T47D (cell line): ENCODE measurements at places on chromosomes 13 and 19.

DNA sequence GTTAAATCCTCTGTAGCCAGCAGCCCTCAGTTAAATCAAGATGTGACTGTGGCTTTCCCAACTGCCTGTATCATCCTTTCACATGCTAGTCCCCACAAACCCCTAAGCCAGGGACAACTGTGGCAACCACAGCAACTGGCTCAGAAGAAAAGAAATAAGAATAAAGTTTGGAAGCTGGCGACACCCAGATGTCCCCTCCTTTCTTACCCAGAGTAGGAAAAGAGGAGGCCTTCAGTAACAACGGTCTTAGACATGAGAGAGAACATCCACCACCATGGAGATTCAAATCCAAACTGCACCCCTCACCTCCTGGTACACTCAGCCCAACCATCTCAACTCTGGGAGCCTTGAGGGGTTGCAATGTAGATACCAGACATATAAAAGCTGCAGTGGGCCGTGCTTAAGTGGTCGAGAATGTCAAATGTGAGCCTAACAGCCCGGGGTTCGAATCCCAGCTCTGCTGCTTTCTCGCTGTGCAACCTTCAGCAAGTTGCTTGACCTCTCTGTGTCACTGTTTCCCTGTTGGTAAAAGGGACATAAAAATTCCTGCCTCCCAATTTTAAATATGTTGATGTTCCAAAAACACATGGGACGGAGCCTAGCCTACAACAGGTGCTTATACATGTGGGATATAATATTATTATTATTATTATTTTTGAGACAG, 23.8 kb downstream of the ZNRF4 start:
- no peak for DNase-seq

DNA sequence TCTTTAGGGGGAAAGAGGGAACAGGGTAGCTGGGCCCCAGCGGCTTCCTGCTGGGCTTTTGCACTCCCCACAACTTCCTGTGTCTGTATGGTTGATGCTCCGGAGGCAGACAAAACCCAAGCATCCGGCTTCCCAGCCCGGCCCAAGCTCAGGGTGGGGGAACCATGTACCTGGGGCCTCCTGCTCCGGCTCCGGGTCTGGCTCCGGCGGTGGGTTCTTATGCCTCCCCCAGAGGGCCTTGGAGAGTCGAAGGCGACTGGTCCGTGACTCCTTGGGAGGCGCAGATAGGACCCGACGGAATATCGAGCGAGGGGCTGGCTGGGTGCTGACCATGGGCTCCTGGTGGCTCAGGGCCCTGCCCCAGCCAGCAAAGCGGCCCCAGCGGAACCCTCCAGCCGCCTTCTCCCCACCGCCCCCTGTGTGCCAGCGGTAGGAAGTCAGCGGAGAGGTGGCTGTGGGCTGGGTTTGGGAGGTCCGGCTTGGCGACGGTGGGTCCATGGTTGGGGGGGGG, 428 bp downstream of the RASAL3 start:
- DNase-seq, result no peak

DNA sequence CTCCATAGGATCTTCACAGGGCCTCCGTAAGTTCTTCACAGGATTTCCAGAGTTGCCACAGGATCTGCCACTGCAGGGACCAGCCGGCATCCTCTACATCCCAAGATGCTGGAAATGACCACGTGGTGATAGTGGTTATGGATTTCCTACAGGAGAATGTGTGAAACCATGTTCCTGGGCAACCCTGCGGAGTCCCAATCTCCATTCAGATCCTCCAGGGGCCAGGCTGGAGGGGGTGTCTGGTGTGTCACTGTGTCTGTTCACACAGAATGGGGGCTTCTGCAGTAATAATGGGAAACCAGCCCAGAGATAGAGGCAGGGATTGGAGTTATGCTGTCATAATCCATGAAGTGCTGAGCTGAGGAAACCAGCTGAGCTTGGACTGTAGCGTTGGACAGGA, 8.6 kb downstream of the LILRA6 start:
- no peak for DNase-seq

GRCh38 chr19:43482193-43482592, 16.8 kb upstream of the LYPD3 start:
- DNase-seq, result no peak

GRCh38 chr13:102260256-102260655, 141.6 kb downstream of the FGF14 start:
- DNase-seq, result no peak

DNA sequence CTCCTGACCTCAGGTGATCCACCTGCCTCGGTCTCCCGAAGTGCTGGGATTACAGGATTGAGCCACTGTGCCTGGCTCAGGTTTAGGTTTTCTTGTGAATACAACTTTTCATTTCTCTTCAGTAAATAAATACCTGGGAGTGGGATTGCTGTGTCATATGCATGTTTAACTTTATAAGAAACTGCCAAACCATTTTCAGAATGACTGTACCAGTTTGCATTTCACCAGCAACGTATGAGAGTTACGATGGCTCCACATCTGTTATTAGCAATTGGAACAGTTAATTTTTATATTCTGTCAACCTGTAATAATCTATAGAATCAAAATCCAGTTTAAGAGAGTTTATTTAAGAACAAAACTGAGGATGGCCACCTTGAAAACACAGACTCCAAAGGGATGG, 52.2 kb downstream of the TEX26 start:
- DNase-seq, result no peak

DNA sequence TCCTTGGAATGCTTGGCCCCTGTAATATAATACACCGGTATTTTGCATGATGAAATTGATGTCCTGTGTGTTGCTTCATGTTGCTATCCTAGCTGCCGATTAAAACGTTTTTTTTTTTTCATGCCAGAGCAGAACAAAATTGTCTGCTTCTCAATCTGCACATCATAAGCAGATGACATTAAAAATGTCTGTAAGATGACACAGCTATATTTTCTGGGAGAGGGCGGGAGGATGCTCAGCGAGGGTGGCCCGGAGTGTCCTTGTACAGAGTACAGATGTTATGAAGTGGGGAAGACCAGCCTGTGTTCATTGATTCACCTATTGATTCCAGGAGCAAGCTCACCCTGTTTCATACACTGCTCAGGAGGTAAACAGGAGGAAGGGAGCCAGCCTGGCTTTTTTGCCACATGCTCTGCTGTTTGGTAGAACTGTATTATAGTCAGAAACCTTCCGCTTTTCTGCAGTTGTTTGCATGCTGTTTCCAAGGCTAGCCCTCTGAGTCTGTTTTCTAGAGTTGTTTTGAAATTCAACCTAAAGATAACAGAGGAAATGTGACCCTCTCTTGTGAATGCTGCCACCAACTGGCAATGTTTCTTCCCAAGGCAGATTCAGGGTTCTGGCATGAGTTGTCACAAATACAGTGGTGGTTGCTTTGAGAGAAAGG, 4.7 kb upstream of the IRS2 start:
- DNase-seq, result peak; percentile 34

DNA sequence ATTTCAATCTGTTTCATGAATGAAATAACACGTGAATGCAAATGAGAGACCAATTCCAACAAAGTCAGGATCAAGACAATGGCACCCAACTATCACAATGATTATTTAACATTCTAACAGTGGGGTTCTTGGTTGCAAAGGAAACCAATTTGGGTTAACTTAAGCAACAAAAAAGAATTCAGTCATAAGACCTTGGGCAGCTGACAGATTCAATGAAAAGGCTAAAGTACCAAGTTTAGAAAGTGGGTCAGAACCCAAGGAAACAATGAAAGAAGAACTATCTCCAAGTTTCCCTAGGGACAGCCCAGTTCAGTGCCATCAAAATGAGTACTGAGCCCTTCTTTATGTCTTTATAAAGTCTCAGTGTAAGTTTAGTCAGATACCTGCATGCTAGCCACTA, 17.5 kb upstream of the SIGLEC14 start:
- no peak for DNase-seq

DNA sequence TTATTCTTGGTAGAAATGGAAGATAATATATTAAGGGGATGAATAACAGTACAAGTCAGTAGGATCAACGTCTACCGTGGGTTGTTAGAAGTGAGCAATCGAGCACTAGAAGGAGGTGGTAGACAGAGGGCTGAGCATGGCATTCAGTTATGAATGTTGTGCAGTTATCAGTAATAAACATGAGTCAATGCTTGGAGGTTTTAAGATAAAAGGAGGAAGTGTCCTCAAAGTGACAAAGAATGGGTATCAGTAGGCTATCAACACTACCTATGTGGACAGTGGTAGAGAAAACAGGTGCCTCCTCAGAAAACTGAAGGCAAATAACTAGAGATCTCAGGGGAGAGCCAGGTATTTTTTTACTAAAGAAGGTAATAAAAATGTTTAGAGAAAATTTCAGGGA, 1607.0 kb downstream of the PCDH9 start:
- DNase-seq, result no peak

DNA sequence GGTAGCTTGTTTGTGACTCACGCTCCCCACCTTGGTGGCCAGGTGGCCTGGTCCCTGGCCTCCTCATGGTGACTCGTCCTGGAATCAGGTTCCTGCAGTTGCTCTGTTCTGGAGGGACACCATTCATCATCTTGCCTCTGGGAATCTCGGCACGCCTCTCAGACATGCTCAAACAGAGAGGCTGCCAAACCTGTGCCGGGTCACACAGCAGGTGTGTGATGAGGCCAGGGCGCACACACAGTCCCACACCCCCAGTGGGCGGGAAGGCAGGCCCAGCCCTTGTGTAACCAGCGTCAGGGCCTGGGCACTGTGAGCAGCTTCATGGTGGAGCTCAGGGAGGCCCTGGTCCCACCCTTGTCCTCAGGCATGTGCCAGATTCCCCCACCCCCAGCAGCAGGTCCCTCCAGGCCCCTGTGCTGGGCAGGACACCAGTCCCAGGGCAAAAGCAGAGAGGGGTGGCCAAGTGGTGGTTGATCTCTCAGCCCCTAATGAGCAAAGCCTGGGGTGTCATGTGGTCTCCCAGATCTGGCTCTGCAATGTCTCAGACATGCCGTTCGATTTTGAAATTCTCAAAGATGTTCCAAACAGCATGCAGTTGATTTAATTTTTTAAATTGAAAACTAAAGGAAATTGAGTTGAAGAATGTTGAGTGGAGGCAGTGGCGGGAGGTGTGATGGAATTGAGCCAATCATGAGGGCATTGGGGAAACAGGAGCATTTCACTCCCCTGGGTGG, 12.1 kb downstream of the CEBPA start:
- no peak for DNase-seq

GRCh38 chr13:47299304-47299703, 402.5 kb upstream of the HTR2A start:
- DNase-seq, result no peak

DNA sequence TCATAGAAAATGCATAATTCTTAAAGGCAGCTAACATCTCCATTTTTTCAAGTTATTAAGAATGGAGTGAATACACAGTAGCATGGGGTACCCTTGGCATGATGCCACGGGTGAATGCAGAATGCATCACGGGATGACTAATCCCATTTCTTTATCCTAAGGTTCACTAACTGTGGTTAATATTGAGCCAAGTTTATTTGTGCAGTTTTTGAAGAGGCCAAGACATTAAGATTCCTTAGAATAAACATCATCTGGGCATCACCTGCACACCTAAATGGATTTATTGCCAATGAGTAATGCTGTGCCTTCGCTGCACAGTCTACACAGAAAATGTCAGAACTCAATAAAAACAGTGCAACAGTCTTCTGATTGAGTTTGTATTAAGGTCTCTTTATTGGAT, 333.1 kb downstream of the GPC6 start:
- DNase-seq, result no peak

GRCh38 chr13:31322702-31323405, 123.1 kb downstream of the B3GLCT start:
- DNase-seq, result no peak

DNA sequence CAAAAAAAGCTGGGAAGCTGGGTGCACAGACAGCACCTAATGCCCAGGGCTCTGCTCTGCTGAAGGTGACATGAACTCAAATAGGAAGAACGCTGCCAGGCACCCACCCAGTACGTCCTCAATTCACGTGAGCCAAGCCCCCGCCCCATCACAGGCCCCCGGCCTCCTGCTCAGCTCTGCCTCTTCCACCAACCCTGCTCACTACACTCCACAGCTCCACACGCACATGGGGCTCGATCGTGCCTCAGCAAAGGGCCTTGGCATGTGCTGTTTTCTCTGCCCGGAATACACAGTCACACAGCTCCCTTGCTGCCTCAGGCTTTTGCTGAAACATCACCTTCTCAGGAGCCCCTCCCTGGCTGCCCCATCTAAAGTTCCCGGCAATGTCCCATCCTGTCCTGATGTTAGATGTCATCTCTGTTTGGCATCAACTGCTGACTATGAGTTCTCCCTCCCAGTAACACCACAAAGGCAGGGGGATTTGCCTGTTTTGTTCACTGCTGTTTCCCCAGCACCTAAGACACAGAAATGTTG, 2.3 kb downstream of the ATP13A1 start:
- no peak for DNase-seq
